ENCODE measurements at places on chromosomes 11 and 22.

DNA sequence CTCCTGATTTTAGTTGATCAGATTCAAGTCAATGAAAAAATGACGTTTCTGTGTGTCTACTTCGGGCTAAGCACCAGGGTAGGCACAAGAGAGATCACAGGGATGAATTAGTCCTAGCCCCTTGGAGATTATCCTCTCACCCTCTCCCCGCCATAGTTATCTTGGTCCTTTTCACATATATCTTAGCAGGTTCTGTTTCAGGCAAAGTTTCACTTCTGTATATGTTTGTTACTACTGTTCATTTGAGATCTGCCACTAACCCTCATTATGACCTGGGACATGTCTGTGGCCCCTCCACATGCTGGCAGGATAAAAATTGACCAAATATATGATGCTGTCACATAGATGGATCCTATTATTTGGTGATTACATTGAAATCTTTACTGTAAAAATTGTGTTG is 186.1 kb downstream of the AASDHPPT start:
- no peak for DNase-seq

DNA sequence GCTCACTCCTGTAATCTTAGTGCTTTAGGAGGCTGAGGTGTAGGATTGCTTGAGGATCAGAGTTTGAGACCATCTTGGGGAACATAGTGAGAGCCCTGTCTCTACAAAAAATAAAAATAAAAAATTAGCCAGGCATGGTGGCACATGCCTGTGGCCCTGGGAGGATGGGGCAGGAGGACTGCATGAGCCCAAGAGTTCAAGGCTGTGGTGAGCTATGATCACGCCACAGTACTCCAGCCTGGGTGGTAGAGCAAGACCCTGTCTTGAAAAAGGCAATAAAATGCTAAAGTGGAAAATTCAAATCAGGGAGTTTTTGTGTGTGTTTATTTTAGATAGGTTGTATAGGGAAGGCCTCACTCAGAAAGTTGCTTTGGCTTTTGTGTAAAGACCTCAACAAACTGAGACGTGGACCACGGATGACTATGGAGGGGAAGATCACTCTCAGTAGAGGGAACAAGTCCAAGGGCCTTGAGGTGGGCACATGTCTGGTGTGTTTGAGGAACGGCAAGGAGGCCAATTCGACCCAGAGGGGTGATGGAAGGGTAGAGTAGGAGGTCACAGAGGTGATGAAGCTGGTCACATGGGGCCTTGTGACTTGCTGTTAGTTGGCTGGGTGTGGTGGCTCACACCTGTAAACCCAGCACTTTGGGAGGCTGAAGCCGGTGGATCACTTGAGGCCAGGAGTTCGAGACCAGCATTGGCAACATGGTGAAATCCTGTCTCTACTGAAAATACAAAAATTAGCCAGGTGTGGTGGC is 35.7 kb downstream of the WEE1 start:
- DNase-seq, result no peak

DNA sequence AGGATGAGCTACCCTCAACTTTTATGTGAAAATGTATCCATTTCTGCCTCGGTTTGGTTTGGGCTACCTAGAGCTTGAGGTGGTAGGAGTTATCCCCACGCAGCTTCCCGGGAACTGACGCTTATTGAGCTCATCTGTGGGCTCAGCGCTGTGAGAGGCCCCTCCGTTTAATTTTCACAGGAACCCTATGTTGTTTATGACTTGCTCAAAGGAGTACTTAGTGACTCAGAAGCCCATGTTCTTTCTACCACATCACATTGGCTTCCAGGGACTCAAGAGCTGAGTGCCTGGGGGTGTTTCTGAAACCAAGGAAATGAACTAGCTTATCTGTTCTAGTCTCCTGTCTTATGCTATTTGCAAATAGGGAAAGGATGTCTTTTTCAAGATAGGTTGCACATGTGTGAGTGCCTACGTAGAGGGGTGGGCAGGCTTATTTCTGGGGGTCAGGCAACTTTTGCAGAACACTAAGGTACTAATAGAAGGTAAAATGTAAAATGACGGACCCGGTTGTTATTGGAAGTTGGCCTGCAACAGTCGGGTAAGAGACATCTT is 40.5 kb downstream of the MICAL2 start:
- no peak for DNase-seq

DNA sequence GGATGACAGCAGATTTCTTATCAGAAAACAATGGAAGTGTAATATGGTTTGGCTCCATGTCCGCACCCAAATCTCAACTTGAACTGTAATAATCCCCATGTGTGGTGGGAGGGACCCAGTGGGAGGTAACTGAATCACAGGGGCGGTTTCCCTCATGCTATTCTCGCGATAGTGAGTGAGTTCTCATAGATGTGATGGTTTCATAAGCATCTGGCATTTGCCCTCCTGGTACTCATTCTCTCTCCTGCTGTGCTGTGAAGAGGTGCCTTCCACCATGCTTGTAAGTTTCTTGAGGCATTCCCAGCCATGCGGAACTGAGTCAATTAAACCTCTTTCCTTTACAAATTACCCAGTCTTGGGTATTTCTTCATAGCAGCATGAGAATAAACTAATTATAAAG is 81.0 kb upstream of the SCUBE2 start:
- DNase-seq, result no peak

- no peak for DNase-seq
Observed at GRCh38 chr11:38680166-38680565, 2082.1 kb upstream of the RAG2 start.

- DNase-seq, result no peak
Observed at GRCh38 chr22:22460060-22460459, 48.5 kb downstream of the ZNF280B start.

DNA sequence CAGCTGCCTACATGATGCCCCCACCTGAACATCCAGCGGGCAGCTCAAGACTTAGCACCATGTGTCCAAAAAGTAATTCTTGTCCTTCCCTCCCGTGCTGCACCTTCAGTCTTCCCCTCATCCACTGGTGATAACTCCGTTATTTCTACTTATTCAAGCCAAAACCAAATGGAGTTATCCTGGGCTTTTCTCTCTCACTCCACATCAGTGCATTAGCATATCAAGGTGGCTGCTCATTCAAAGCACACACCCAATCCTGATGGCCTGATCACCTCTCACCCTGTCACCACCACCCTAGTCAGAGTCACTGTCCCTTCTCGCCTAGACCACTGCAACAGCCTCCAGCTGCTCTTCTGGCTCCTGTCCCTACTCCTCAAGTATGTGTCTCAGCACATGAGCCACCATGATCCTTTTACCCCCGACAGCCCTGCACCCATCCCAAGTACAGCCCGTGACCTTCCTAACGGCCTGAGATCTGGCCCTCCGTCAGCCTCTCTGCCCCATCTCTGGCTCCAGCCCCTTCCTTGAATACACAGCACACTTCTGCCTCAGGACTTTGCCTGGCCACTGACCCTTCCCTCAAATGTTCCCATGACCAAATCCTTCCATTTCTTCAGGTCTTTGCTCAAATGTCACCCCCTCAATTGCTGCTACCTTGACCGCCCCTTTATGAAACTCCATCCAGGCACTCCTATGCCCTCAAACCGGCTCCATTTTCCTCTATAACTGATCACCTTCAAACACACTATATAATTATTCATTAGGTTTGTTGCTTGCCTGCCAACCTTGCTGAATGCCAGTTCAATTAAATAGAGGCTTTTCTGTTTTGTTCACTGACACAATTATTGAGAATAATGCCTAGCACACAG is 19.7 kb upstream of the SLC25A1 start:
- DNase-seq, result no peak

GRCh38 chr11:124211321-124211720 is 28.2 kb downstream of the OR10D3 start:
- no peak for DNase-seq

DNA sequence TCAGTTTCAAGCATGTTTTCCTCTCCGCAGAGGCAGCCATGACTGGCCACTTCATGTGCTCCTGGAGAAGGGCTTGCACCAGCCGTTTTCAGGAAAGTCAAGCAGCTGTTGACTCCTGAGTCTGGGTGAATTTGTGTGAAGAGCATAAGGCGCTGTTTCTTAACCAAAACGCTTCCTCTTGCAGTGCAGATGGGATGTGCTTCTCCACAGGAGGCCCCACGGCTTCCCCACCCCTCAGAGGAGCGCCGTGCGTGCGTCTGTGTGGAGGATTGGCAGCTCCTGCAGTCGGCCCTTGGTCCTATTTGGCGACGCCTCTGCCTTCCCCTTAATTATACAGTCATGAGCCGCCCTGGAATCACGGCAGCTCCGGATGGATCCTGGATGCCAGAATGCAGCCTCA is 54.1 kb upstream of the B3GAT1 start:
- DNase-seq, result no peak

DNA sequence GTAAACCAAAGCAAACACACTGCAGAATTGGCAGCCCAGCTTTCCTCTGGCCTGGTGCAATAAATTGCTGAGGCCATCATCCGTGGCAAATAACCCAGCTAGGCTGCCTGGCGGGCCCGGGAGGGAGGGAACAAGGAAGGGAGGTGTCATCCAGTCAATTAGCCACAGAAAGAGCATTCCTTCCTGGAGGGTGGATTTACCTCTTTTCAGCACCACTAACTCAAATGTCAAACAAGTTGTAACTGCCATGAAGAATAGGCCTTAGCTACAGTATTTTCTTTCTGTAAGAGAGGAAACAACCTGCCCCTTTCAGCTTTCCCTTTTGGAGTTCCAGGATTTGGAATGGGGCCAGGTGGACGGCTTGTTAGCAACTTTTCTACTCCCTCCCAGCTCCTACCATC is 163.8 kb upstream of the BDNF start:
- DNase-seq, result no peak

GRCh38 chr22:32527756-32528155 is 53.1 kb downstream of the FBXO7 start:
- no peak for DNase-seq

DNA sequence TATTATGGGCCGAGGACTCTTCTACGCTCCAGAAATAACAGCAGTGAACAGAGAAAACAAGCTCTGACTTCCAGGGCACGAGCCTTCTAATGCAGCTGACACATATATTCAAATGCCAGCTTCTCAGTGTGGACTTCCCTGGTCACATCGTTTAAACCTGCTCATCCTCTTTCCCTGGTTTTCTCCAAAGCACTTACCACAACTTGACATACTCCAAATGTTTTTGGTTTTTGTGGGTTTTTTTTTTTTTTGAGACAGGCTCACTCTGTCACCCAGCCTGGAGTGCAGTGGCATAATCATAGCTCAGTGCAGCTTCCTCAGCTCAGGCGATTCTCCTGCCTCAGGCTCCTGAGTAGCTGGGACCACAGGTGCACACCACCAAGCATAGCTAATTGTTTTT is 105.5 kb downstream of the MICAL3 start:
- DNase-seq, result no peak

DNA sequence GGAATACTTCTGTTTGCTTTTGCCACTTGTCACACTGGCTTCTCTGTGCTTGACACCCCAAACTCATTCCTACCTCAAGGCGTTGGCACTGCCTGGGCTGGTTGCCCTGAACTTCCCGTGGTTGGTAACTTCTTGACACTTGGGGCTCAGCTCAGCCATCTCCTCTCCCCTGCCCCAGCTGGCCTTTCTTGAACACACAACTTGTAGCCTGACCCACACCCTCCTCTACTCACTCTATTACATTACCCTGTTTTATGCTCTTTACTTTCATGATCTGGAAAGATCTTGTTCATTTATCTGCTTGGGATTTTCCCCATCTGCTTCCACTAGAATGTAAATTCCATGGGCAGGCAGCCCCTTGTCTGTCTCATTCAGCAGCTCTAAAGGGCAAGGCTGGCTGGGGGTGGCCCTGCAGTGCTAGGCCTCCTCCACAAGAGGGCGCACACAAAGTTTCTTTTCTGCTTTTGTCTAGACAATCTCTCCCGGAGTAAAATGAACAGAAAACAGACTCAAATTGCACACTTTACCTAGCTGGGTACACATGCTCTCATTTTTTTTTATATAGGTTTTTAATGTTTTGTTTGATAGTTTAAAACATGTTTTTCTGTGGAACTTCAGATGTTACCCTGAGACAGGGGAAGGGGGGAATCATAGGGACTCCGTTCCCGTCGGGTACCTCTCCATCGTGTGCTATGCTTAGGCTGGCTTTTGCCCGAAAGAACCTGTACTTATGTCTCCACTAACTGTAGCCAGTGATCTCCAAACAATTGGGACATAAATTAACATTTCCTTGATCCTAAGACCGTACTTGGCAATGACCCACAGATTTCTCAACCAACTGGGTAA is 16.4 kb upstream of the MRGPRX2 start:
- DNase-seq, result peak; percentile 41

GRCh38 chr11:2480874-2481220 is 36.0 kb downstream of the KCNQ1 start:
- no peak for DNase-seq

GRCh38 chr11:131923309-131923708 is 552.9 kb downstream of the NTM start:
- DNase-seq, result no peak

GRCh38 chr11:100687630-100688395 is 725 bp downstream of the ARHGAP42 start:
- DNase-seq, result no peak

GRCh38 chr11:85800595-85801342 is 10.2 kb downstream of the SYTL2 start:
- no peak for DNase-seq

All from naive thymus-derived CD8-positive, alpha-beta T cell (primary cell).